ENCODE measurements at places on chromosomes 7 and 10. TPM values are rescaled to one million over a fixed set of nuclear protein-coding genes. Genes with fewer than 3 reads are reported as not detected.

GPR85 gene
- 2.1 TPM for total RNA-seq

AKR1C8 gene
- 0.46 TPM for total RNA-seq

ZNF804B gene
- not detected for total RNA-seq

CHCHD3 gene
- 52.1 TPM for total RNA-seq

GIMAP1 gene
- 4.6 TPM for total RNA-seq

OR2A7 gene
- 19.5 TPM for total RNA-seq

LOXL4 gene
- 3.2 TPM for total RNA-seq

H2BK1 gene
- total RNA-seq: 0.52 TPM

CRHR2 gene
- not detected for total RNA-seq

DNA sequence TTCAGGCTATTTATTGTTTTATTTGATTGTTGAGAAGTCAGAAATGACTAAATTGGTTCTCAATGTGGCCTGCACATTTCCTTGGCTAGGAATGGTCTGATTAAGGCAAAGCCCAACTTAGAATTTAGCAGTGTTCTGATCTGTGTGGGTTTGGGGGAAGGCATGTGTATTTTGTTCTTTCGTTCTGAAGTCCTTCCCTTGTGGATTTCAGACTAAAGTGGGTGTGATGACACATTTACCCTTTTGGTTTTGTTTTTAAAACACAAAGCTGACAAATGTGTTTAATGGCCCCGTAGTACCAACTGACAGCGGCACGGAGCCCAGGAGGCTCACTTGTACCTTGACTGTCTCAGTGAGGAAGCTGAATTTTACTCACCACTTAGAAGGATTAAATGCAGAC is 452.3 kb upstream of the GALNT17 start:
- DNase-seq: no peak

- no peak for DNase-seq
These were observed 5.1 kb upstream of the SH2D4B start for GRCh38 chr10:80532571-80532970.

DNA sequence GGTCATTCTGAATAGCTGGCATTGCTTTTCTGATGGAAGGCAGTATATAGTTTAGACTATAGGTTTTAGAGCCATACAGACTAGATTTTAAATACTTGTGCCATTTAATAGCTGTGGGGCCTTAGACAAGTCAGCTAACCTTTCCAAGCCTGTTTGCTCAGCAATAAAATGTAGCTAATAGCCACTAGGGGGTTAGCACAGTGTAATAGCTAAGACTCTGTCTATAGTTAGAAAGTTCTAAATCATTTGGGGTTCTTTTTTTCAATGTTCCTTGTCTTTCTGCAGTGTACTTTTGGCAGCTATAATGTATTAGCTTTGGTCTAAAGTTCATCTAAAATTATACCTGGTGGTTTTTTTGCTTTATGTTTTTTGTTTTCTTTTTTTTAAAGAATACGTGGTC is 7.5 kb upstream of the KIFBP start:
- DNase-seq: no peak

- peak; percentile 9 for DNase-seq
These were observed 4.9 kb upstream of the FOXL3 start for GRCh38 chr7:284762-285722.

DNA sequence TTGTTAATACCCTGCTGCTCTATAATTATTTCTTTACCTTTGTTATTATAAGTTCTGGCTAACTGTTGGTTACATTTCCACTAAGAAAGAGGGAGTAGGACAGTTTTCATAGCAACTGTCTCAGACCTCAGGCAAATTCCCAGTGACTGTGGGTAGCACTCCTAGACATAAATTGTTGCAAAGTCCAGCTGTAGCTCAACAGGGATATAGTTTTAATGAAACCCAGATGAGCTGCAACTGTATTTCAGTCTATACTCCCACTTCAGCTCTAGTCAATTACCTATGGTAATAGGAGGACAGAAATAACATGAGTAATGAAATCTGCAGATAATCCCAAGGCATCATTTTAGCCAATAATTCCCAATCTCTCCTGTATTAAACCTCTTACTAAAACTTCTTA is 103.0 kb upstream of the SEMA3A start:
- DNase-seq: no peak

GRCh38 chr7:118185163-118185860 is 1.3 kb downstream of the LSM8 start:
- no peak for DNase-seq

DNA sequence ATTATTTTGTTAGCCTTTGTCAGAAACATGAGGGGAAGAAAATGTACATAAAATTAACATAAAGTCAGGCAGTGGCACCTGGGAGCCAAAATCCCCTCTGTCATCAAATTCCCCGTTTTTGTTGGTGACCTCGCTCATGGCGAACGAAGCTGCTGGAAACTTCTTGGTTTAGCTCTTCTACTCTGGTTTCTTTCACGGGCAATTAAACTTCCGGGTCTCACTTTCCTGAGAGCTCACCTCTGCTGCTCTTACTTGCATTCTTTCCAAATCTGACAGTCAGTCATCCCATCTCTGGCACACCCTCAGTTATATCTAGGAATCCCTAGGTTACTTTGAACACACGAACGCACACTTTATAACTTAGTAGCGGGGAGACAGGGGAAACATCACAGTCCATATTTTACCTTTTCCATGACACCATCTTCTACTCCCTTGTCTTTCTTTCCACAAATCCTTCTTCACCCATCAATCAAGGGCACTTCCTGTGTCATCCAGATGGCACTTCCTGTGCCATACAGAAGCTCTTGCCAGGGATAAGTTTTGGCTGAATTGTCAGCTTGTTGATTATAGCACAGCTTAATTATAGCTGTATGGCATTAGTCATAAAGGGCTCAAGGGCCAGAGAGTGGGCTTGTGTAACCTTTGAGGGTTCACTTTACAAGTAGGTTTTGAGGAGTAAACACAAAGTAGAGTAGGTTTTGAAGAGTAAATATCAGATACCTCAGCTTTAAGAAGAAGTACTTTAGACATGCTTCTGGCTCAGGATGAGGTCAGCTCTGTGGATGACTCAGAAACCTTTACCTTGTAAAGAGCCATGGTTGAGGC is 105.1 kb downstream of the GATA3 start:
- DNase-seq: no peak

DNA sequence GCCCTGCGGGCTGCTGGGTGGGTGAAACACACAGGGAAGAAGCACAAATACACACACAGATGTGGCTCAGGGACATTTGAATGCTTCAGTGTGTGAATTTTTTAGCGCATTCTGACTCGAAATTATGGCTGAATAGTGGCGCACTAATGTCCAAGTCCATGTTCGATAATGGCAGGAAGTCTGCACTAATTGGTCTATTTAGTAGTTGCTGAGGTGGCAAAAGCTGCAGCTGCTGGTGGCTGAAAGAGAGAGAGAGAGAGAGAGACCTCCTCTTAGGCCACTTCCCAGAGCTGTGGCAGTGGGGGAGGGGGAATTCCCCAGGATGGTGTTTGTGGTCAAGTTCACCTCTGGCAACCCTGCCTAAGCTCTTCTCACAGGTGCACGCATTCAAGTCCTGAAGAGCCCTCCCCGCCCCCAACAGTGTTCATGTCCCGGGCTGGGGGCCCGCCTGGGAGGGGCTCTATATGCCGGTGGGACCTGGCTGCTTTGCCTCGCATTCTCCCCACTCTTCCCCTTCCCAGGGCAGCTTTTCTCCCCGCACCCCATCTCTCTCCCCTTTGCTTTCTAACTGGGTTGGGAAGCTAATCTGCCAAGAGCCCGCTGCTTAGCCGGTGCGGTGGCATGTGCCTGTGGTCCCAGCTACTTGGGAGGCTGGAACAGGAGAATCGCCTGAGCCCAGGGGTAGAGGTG is 6.0 kb upstream of the MNX1 start:
- DNase-seq: no peak

- DNase-seq: peak; percentile 36
These were observed 7.3 kb downstream of the ZMIZ2 start for GRCh38 chr7:44755698-44756627.

GRCh38 chr10:97960269-97961056 is 70.0 kb downstream of the CRTAC1 start:
- DNase-seq: no peak

DNA sequence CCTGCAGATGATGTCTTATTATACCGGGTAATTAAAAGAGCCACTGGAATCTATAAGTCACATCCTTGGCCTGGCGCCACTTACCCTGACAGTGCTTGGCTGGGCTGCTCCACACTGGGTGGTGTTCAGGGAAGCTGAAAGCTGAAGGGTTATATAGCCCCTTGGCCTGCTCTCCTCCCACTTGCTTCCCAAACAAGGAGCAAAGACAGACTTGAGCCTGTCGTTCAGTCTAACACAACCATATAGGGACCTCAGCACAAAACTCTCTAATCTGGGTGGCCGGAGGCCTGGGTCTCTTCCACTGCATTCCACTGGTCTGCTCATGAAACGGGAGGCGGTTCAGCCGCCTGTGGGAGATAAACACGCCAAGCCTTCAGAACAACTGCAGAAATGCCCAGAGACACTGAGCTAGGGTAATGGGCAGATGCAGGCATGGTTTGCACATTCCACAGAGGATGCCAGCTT is at the start of gene ACTA2:
Gene ACTA2, minus strand, starts transcription at position 127 of the 465 bp plus-strand sequence. CDS start 3,843 bp downstream, outside the sequence.
- peak; percentile 70 for DNase-seq

DNA sequence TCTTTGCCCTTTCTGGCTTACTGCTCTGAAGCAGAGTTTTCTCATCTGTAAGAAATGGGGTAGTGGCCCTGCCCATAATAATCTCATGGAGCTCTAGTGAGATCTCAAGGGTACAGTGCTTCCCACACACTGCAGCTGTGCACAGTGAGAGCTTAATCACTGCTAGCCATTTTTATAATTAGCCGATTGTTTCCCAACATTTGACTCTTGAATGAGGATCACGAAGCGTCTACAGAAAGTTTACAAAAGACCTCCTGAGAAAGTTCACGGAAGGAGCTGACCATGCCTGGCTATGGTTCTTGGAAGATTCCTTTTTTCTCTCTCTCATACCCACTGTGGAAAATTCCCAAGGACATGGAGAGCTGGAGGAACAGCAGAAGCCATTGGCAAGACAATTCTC is 70.4 kb downstream of the FAM171A1 start:
- no peak for DNase-seq

DNA sequence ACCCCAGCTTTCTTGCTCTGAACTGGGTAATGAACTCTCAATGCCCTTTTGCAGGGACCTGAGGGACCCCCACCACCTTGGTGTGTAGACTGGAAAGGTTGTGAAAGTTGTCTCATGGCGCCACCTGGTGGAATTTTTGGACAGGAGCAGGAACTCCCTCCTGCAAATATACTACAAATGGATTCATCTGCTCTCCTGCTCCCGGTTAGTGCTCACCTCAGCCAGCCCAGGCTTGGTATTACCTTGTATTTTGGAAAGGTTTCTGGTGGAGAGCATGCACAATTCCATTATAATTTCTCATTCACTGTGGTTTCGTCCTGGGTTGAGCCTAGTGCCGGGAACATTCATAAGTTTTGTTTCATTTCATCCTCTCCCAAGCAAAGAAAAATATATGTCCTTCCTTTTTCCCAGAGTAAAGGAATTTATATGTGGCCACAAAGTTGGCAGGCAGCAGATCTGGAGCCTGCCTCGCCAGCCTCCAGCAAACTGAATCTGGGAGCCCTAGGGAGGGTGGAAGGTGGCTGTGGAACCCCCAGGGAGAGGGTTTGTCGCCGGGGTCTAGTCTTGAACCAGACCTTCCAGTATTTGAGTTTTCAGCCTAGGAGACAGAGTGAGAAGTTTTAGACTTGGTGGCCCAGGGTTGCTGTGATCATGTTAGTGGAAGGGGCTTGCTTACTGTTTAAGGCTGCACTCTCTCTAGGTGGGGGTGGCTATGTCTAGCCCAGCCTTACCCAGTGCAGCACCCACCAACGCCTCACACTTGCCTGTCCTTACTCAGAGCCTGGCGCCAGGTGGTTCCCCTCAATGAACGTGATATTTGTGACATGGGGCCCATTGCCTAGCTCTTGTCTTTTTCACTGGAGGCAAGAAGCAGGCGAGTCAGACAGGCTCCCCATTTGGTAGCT is 9.5 kb downstream of the FAM241B start:
- peak; percentile 68 for DNase-seq

DNA sequence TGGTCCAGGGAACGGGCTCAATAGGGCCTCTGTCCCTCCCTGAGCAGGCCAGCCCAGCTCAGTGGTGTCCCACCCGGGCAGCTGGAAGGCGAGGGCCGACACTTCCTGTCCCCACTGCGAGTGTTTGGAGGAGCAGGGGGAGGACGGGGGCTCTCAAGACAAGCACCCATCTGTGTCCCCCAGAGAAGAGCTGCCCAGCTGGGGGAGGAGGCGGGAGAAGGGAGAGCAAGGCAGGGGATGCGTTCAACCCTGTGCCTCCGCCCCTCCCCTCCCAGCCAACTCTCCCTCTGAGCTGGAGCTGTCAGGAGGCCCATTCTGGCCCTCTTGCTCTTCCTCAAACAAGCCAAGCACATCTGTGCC is 35.7 kb downstream of the ZCCHC24 start:
- DNase-seq: peak; percentile 81

GRCh38 chr10:6404127-6405072 is 175.7 kb downstream of the PRKCQ start:
- DNase-seq: no peak
